ENCODE measurements at places on chromosomes 12 and 14.

DNA sequence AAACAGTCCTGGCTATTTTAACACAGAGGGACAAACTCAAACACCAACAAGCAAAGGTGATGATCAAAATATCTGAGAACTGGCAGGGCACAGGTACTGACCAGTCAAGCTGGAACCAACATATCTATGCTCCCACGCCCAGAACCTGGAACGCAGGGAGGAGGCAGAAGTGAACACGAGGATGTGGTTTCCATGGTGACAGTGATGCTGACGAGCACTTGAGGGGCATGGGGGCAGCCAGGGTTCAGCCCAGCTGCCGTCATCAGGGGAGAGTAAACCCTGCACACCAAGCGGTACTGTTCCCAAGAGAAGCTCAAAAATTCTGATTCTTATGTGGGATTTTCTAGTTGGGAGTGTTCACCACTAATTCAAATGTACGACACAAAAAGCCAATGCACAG, 113.6 kb upstream of the SFSWAP start:
- no peak for DNase-seq

GRCh38 chr12:21773263-21773741, 1.2 kb downstream of the KCNJ8 start:
- no peak for DNase-seq

DNA sequence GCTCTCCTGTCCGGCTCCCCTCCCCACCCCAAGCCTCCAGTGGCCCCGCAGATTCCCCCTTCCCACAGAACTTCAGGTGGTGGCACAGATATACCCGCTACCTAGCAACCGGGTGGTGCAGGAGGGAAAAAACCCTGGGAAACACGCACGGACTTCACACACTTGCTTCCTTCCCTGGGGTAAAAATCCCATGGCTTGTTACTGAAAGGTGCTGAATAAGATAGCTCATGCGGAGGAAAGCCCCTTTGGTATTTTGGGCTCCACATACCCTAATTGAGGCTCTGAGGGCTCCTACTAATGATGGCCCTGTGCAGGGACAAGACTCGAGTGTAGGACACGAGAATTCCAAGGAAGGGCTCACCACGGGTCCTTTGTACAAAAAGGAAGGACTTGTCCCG, 869 bp upstream of the RIMBP2 start:
- DNase-seq = no peak

DNA sequence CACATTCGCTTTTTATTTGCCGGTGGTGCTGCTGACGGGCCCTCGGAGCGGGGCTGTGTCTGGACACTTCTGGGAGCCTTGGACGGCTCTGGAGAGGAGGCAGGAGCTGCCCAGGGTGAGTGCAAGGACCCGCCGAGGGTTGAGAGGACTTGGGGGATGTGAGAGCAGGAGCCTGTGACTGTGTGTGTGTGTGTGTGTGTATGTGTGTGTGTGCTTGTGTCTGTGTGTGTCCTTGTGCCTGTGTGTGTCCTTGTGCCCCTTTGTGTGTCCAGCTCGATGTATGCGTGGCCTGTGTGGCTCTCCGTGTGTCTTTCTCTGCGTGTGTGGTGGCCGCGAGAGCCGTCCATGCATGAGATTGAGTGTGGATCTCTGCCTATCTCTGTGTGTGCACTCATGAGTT, 179.6 kb upstream of the MYL2 start:
- DNase-seq = no peak

DNA sequence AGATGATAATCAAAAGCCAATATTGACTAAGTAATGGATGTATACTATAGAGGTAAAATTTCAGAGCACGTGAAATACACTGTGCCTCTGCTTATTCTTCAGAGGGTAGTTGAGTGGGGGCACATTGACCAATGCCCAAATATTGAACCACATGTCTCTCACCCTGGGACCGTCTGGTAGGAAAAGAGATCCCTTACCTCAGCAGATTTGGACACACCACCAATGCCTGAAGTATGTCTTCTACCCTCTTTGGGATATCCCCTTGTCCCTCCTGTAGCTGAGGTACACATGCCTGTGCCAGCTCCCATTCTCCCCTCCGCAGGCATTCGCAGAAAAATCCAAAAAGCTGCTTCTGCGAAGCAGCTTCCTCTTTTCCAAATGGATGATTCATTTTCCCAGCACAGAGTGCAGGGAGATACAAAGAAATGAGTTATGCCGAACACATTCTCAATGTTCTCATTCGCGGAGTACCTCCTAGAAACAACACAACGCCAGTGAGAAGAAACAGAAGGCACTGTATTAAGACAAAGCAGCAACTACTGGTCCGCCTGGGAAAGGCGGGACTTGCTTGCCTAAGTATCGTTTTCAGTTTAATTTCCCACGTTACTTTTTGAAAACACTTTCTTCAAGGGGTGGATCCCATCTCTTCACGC, 691 bp downstream of the ZFYVE26 start:
- peak; percentile 30 for DNase-seq

DNA sequence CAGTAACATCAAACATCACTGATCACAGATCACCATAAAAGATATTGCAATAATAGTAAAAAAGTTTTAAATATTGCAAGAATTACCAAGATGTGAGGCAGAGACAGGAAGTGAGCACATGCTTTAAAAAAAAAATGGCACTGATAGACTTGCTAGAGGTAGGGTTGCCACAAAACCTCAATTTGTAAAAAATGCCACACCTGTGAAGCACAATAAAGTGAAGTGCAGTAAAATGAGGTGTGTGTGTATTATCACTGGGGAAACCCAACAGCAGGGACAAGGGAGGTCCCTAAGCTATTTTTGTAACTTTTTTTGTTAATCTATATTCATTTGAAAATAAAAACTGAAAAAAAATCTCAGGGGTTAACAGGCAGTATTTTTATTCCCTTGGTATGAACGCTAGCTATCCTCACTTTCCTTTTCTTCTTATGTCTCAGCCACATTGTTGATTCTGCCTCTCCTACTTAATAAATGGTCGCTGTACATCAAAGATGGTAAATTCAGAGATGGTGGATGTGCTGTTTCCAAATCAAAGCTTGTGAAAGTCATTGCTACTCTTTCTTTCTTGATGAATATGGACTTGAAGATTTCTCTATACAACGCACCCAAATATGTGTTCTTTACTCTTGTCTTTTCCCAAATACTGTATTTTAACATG, 14.0 kb upstream of the KLRD1 start:
- no peak for DNase-seq

- DNase-seq = no peak
Measured at GRCh38 chr14:37252434-37252833, 54.7 kb downstream of the MIPOL1 start.

DNA sequence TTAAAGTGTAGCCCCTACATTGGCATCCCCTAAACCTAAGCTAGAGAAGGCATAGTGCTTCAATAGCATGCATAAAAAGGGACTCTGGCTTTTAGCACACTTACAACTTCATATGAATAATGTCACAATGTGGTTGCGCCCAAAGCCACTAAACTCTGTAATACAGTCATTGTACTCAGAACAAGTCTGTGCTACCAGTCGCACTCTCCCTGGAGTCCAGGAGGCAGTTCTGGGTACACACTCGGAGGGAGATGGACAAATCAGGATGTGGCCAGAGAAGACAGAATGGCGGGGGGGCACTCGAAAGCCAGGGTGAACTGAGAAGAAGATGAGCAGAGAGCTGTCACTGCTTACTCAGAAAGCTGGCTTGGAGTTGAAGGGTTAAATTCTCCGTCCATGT, 10.6 kb downstream of the SAMD4A start:
- DNase-seq = no peak

DNA sequence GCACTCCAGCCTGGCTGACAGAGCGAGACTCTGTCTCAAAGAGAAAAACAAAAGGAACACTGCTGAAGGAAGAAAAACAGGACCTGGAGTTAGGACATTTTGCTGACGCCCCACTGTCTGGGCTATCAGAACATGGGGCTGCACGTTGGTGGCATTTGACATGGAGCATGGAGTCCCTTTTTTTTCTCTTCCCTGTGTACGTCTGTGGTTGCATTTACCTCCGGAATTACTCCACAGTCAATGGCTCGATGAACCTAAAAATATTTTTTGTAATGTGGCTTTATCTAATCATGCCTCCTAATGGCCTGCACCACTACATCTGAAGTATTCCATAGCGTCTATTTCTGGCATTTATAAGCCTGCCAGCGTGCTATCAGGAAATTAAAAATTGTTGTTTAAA, 30.7 kb downstream of the TESC start:
- no peak for DNase-seq

- peak; percentile 37 for DNase-seq
Measured at GRCh38 chr12:2054091-2055018, 1.6 kb downstream of the CACNA1C start.

- DNase-seq = no peak
Measured at GRCh38 chr12:130336723-130337487, 782 bp upstream of the PIWIL1 start.

DNA sequence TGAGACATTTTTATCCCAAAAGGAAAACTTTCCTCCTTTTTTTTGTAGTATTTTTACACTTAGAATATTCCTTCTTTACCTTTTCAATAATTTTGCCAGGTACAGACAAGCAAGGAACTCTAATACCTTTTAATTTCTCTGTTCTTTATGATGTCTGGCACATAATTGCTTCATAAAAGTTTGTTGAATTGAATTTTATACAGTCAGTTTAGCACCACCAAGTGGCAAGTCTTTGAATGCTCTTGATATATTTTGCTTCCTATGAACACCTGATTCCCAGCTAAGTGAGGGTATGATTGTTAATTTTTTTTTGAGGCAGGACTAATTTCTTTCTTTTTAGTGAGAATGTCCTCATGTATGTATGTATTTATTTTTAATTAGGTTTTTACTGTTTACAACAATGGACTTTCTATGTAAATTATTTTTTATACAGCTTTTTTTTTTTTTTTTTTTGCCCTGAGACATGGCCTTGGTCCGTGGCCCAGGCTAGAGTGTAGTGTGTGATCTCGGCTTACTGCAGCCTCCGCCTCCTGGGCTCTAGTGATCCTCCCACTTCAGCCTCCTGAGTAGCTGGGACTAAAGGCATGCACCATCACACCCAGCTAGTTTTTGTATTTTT, 6.9 kb downstream of the TBC1D15 start:
- DNase-seq = peak; percentile 24

- no peak for DNase-seq
Measured at GRCh38 chr14:30848449-30849240, 25.7 kb upstream of the COCH start.

- DNase-seq = peak; percentile 59
Measured at GRCh38 chr12:57603815-57604453, 690 bp upstream of the DTX3 start.

DNA sequence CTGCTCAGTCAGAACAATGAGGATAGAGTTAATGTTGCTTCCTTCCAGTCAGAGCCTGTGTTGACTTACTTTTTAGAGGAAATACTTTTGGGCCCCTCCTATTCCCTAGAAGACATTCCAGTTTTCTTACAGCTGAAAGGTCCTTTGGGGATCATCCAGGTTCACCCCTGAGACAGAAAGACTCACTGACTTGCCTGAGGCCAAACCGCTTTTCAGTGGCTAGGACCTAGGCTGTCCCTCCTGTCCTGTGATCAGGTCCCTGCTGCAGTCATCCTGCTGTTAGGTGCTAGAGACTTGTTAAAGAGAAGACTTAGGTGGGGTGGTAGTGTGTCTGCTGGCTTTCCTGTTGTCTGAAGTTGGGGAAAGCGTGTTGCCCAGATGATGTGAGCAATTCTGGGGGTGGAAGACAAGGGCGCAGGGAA, 39.6 kb downstream of the SUSD6 start:
- no peak for DNase-seq

DNA sequence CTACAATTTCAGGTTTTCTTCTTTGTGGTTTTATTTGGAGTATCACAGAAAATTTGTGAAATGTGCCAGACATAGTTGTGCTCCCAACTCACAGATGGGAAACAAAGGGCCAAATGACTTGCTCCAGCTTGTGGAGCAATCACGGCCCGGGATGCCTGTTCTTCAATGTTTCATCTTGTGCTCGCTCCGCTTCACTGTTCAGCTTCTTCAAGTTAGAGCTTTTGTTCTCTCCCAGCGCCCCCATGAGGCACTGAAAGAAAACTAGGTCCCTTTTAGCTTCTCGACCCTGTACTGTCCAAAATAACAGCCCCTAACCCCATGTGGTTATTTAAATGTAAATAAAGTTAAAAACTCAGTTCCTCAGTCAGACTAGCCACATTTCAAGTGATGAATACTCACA, 187.9 kb upstream of the STXBP6 start:
- no peak for DNase-seq

GRCh38 chr14:68741477-68741791, 51.4 kb downstream of the ZFP36L1 start:
- DNase-seq = no peak

GRCh38 chr12:126431767-126432166, 1366.5 kb downstream of the AACS start:
- DNase-seq = no peak

- DNase-seq = no peak
Measured at GRCh38 chr12:15937902-15938301, 26.8 kb downstream of the DERA start.

All from AG08395 (cell line).